T-helper 1 cell (primary cell): ENCODE measurements at places on chromosomes 7 and 10.

- DNase-seq: no peak
Observed at GRCh38 chr7:26187380-26188205, 13.0 kb downstream of the HNRNPA2B1 start.

- no peak for DNase-seq
Observed at GRCh38 chr10:76882245-76882644, 755.4 kb downstream of the KCNMA1 start.

GRCh38 chr7:3453398-3453797 lies 152.3 kb downstream of the SDK1 start:
- DNase-seq: no peak

GRCh38 chr10:25536027-25536426 lies 361.2 kb downstream of the GPR158 start:
- DNase-seq: no peak

- no peak for DNase-seq
Observed at GRCh38 chr10:127849921-127850320, 42.8 kb downstream of the CLRN3 start.

GRCh38 chr10:107829161-107829560 lies 664.7 kb upstream of the SORCS1 start:
- DNase-seq: no peak

DNA sequence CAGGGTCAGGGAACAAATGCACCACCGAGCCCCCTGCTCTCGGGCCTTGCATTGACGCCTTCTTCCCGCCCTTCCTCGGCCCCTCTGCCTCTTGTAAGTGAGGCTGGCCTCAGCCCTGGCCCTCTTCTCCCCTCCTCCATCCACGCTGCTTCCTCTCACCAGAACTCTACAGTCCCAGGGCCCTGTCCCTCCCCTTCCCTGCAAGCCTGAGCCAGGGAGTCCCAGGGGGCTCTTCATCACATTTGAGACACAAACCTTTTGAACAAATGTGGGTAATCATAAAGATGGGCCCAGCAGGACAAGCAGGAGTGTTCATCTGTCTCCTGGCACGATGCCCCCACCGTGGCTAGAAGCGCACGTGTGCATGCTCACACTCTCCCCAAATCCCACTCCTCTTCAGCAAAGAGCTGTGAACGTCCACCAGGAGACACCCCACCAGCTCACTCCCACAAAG lies 57.7 kb downstream of the SLIT1 start:
- no peak for DNase-seq

GRCh38 chr7:46542076-46542475 lies 621.0 kb upstream of the IGFBP3 start:
- DNase-seq: no peak

- DNase-seq: no peak
Observed at GRCh38 chr7:131557652-131558385, 1.4 kb upstream of the PODXL start.

GRCh38 chr7:77877791-77878190 lies 79.2 kb downstream of the PHTF2 start:
- no peak for DNase-seq

DNA sequence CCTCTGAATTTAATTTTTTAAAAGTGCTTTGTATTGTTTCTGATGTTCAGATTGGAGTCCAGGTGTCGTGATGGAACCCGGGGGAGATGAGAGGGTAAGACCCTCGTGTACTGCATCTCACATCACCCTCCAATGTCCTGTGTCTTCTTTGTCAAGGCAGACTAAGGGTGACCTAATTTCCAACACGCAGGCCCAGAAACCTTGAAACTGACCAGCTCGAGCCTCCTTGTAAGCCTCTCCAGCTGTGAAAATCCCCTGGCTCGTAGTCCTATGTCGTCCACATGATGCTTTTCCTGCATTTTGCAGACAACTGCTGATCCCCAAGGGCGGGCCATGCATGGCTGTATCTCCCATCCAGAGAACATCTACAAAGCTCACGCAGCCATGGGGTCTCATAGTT lies 220.2 kb downstream of the ARHGAP12 start:
- no peak for DNase-seq
